ENCODE measurements at places on chromosomes 2 and 18.

DNA sequence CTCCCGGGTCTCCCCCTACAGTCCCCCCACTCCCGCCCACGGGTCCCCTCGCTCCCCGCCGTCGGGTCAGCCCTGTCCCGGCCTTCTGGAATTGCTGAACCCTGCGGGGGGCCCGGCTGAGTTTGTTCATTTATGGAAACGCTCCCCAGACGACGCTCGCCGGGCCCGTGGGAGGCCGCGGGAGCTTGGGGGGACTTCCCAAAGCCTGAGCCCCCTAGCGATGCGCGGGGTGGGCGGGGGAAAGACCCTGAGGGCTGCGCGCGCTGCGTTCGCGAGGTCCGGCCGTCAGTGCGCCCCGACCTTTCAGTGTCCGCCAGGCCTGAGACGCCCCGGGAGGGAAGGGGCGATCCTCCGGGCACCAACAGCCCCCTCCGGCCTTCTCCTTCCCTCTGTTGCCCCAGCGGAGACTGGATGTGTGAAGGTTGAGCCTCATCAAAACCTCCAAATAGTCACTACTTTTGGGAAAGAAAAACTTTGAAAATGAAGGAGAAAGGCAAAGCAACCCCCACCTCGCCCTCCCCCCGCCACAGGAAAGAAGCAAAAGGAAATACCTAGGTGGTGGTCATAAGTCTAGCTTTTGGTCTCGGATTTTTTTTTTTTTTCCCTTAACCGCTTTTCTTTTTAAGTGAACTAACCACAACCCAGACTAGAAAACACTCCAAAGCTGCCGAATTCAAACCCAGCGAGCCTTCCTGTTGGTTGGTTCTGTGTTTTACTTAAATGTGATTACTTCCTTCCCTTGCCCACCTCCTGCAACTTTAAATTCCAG, 509 bp upstream of the CYS1 start:
- no peak for DNase-seq

DNA sequence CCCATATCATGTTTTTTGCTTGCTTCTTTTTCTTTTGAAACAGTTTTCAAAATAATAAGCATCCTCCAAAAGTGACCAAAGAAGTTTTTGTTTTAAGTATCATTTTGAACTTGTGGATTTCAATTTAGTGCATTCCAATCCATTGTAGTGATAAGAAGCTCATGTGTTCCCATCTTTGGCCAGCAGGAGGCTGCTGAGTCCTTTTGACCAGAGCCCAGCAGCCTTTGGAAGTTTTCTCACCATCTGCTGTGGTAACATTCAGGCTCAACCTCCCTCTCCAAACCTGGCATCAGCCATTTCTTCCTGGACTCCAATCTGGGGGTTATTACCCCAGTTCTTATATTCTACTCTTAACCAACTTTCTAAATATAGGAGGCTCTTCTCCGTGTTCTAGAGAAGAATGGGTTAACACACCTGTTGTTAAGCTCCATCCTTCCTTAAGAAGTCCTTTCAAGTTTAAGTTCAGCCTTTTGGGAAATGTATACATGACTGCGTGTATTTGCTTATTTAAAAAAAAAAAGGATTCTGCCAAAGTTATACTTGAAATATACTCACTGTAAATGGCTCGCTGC, 39.0 kb upstream of the MAL start:
- DNase-seq = peak; percentile 87

DNA sequence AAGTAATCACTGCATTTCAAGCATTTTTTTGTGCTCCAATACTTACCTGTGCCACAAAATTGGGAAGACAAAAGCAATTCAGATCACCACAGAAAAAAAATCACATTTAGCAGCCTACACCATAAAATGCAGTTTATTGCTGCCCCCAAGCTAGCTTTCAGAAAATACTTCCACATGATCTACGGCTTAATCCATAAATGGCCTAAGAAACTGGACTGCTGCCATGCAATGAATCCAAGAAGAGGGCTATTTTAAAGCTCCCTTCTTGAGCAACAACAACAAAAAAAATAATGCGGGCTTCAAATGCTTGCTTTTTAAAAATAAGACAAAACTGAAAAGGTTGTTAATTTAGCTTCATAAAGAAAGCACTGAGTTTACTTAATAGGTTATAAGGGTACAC, 272.3 kb downstream of the RAD51AP2 start:
- no peak for DNase-seq

GRCh38 chr2:238358769-238359168, 38.5 kb downstream of the TRAF3IP1 start:
- no peak for DNase-seq

- DNase-seq = no peak
Observed at GRCh38 chr2:141492816-141493215, 638.0 kb downstream of the LRP1B start.

GRCh38 chr2:230423851-230424458, 8.0 kb downstream of the SP100 start:
- no peak for DNase-seq

GRCh38 chr2:205908212-205909183, 177.5 kb downstream of the INO80D start:
- DNase-seq = no peak
